Karpas-422 (cell line): ENCODE measurements at places on chromosomes 12 and 14. TPM values are rescaled to one million over a fixed set of nuclear protein-coding genes. Genes with fewer than 3 reads are reported as not detected.

DNA sequence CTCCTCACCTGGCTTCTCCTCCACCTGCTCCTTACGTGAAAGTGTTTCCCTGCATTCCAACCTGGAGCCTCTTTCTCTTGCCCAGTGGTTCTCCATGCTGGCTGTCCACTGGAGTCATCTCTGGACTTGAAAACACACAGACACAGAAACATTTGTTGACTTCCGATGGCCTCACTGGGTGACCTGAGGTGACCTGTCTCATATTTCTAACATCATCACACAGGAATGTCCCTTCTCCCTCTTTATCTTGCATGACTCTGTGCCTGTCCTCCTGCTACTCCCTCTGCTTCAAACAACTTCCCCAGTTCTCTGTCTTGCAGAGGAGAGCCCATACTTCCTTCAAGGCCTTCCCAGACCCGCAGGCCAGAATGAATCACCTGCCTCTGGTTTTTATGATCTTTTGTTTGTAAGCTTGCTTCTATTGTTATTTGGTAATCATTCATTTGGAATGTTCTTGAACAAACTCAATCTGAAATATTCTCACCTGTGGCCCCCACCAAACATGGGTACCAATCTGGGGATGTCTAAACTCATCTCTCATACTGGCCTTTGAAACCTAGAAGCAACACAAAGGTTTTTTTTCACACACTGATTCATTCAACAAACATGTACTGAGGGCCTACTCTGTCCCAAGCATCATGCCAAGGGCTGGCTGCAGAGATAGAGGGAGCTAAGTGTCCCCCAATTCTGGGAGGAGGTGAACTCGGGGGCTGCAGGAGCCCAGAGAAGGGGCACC is 9.7 kb upstream of the RIN3 start:
- no peaks in the 10 kb centered on the region for H3K36me3 ChIP-seq
- DNase-seq = no peak
- H3K4me1 ChIP-seq = peaks cover 7% of the 10 kb centered on the region
- H3K4me3 ChIP-seq = no peak overlapping the region

- no peak within 1 kb of the TSS for H3K27ac ChIP-seq
- no peaks in the 10 kb centered on the region for H3K27me3 ChIP-seq
These were observed at the start of gene PTPRR for GRCh38 chr12:70920251-70920851. Gene PTPRR (minus strand): TSS chr12:70920738. CDS start chr12:70920390, 348 bp downstream.

DNA sequence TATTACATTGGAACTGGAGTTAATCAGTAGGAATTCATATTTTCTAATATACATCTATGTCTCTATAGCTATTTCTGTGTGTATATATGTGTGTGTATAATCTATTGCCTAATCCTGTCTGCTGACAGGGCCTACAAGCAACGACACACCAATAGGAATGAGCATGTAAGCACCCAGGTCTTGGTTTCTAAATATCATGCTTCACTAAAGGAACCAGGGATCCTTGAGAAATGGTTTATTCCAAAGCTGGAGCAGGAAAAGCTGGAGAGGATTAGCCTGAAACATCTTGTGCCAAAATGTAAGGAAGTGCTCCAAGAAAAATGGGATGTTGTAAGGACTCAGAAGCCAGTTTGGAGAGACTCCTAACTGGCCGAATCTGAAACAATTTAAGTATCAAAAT is 29.3 kb upstream of the LGALS3 start:
- no peak overlapping the region for H3K27ac ChIP-seq
- no peaks in the 10 kb centered on the region for H3K36me3 ChIP-seq
- peaks cover 5% of the 10 kb centered on the region; the same call in 1 of the 2 replicates for H3K27me3 ChIP-seq

- H3K27ac ChIP-seq = no peak overlapping the region
- H3K36me3 ChIP-seq = no peaks in the 10 kb centered on the region
- DNase-seq = no peak
- H3K27me3 ChIP-seq = 0 out of 2 replicates have a peak, but pooled peaks cover 7% of the 10 kb centered on the region
- H3K4me3 ChIP-seq = peak overlapping the region; percentile 87; the same call in 1 of the 2 replicates
These were observed 2.0 kb upstream of the CACNB3 start for GRCh38 chr12:48816143-48816854.

DNA sequence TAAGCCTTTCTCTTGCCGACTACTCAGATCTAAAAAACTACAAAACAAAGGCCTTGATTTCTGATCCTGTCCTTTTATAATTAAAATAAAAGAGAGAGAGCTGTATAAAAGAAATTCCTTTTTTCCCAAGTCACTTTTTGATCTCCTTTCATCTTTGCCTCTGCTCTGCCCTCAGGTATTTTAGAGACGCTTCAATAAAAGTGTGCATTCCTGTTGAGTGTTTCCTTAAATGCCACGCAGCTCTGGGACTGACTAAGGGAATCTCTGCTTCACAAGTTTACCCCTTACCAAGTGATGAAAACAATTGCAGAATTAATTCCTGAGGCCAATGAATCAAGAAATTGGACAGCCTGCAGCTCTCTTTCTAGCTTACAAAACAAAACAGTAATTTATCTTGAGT is 1109.8 kb downstream of the TMTC2 start:
- H3K27ac ChIP-seq = no peak overlapping the region
- H3K4me1 ChIP-seq = no peaks in the 10 kb centered on the region
- H3K36me3 ChIP-seq = no peaks in the 10 kb centered on the region
- no peak for DNase-seq
- no peak overlapping the region for H3K4me3 ChIP-seq
- H3K27me3 ChIP-seq = no peaks in the 10 kb centered on the region

GRCh38 chr14:60722357-60723115 is 1.6 kb downstream of the SIX4 start:
- H3K27me3 ChIP-seq = no peaks in the 10 kb centered on the region
- peaks cover 51% of the 10 kb centered on the region for H3K4me1 ChIP-seq
- H3K36me3 ChIP-seq = peaks cover 38% of the 10 kb centered on the region
- H3K4me3 ChIP-seq = peak overlapping the region; percentile 91

GRCh38 chr14:75587388-75587787 is 9.0 kb downstream of the FLVCR2 start:
- no peaks in the 10 kb centered on the region for H3K36me3 ChIP-seq
- no peak overlapping the region for H3K4me3 ChIP-seq
- DNase-seq = no peak
- H3K4me1 ChIP-seq = peaks cover 24% of the 10 kb centered on the region

DNA sequence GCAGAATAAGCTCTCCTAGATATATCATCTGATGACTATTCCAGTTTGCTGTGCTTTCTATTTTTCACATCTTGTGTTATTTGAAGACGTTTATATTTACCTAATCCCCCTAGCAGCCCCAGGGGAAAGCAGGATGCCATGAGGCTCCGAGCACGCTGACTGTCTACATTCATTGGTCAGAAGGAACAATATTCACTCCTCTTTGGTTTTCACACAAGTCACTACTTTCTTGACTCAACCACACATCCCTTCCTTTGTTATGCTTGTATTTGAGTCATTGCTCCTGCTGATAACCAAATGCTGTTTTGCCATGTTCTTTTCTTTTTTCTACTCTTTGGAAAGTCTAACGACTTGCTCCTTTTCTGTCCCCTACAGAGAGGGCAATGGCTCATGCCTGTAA is 86.5 kb upstream of the SLC38A2 start:
- H3K4me3 ChIP-seq = no peak overlapping the region
- H3K27ac ChIP-seq = no peak overlapping the region
- H3K27me3 ChIP-seq = no peaks in the 10 kb centered on the region
- H3K4me1 ChIP-seq = no peaks in the 10 kb centered on the region
- DNase-seq = no peak

DNA sequence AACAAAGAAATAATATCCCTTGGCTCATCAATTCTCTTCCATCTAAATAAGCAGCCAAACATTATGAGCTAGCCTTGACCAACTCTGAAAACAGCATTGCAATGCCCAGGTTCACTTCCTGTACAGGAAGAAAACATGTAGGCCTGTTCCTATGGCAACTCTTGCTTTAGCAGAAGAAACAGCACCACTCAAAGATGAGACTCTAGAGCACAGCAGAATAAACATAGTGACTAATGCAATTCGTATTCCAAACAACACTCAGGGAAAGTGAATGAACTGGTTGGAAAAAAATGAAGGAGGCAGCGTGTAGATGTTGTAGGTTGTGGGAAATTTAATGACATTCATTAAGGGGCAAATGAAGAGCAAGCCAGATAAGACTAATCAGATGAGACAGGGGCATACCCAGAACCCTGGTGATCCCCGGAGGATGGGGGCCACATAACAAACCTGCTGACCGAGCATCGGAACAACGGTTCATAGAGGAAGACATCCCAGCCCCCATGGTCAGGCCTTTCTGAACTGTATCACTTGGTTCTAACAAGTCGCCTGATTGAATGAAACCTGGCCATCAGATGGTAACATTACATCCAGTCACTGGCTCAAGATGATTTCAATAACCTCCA is 9.0 kb downstream of the ARHGDIB start:
- H3K27me3 ChIP-seq = no peaks in the 10 kb centered on the region
- no peak overlapping the region for H3K4me3 ChIP-seq

GRCh38 chr14:91324606-91325575 is 80.4 kb upstream of the GPR68 start:
- H3K4me3 ChIP-seq = peak overlapping the region; percentile 60; the same call in 1 of the 2 replicates
- no peak for DNase-seq
- H3K36me3 ChIP-seq = peaks cover 6% of the 10 kb centered on the region
- peaks cover 40% of the 10 kb centered on the region for H3K4me1 ChIP-seq
- H3K27me3 ChIP-seq = no peaks in the 10 kb centered on the region
- peak overlapping the region; percentile 93 for H3K27ac ChIP-seq

GRCh38 chr12:20450591-20451180 is 82.3 kb downstream of the PDE3A start:
- no peaks in the 10 kb centered on the region for H3K4me1 ChIP-seq
- no peak overlapping the region for H3K27ac ChIP-seq
- no peak overlapping the region for H3K4me3 ChIP-seq
- H3K36me3 ChIP-seq = no peaks in the 10 kb centered on the region

GRCh38 chr12:124717318-124717717 is 146.3 kb downstream of the SCARB1 start:
- no peak overlapping the region for H3K27ac ChIP-seq
- peaks cover 11% of the 10 kb centered on the region for H3K4me1 ChIP-seq
- no peaks in the 10 kb centered on the region; the same call in 1 of the 2 replicates for H3K27me3 ChIP-seq
- no peaks in the 10 kb centered on the region for H3K36me3 ChIP-seq
- DNase-seq = no peak

- H3K27ac ChIP-seq = no peak overlapping the region
- no peak overlapping the region for H3K4me3 ChIP-seq
- no peak for DNase-seq
- peaks cover 30% of the 10 kb centered on the region for H3K36me3 ChIP-seq
- no peaks in the 10 kb centered on the region for H3K27me3 ChIP-seq
These were observed 52.9 kb downstream of the SH2B3 start for GRCh38 chr12:111458546-111459172.

DNA sequence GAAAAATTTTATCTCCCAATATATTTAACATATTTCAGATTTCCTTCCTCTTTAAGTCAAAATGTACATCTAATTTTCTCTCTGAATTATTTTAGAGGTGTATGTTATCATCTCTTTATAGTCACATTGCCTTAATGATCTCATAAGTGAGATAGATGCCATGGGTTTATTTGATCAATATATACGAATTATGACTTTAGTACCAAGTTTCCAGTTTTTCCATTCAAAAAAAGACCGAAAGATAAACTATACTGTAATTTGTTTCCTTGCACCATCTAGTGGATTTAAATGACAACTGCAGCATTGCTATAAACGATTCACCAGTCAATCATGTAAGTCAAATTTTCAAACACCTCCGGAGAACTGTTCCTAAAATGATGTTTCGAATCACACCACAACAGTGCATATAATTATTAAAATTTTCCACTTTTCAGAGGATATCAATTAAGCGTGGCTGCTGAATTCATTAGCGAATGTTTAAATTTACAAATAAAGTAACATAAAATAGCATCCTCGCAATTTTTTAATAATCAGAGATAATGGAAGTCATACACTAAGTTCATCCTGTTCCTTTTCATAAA is 419 bp upstream of the ATXN7L3B start:
- H3K27me3 ChIP-seq = no peaks in the 10 kb centered on the region
- peak overlapping the region; percentile 93 for H3K4me3 ChIP-seq
- H3K4me1 ChIP-seq = peaks cover 37% of the 10 kb centered on the region
- H3K27ac ChIP-seq = peak overlapping the region; percentile 93

DNA sequence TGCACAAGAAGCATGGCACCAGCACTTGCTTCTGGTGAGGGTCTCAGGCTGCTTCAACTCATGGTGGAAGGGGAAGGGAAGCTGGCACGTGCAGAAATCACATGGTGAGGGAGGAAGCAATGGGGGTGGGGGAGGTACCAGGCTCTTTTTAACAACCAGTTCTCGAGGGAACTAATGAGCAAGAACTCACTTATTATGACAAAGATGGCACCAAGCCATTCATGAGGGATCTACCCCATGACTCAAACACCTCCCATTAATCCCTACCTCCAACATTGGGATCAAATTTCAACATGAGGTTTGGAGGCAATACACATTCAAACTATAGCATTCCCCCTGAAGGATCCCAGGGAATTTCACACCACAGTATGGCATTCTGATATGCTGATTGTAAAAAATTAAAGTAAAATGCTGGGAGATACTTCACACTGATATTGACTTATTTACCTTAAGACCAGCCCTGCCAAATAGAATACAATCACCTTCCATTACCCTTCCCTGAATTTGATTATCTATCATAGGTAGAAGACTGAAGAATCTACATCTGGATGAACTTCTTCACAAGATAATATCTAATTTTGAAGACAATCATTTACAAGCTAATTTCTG is 201.7 kb upstream of the PLXNC1 start:
- no peaks in the 10 kb centered on the region for H3K27me3 ChIP-seq
- H3K36me3 ChIP-seq = no peaks in the 10 kb centered on the region
- no peak overlapping the region for H3K4me3 ChIP-seq
- no peak overlapping the region for H3K27ac ChIP-seq
- H3K4me1 ChIP-seq = peaks cover 7% of the 10 kb centered on the region; the same call in 1 of the 2 replicates
- no peak for DNase-seq

- no peak overlapping the region for H3K27ac ChIP-seq
- H3K4me1 ChIP-seq = no peaks in the 10 kb centered on the region
- H3K27me3 ChIP-seq = peaks cover 3% of the 10 kb centered on the region; the same call in 1 of the 2 replicates
- H3K4me3 ChIP-seq = no peak overlapping the region
These were observed 239.4 kb downstream of the PAWR start for GRCh38 chr12:79451365-79451764.

NGB gene
- not detected in 2 replicates for total RNA-seq

C12orf56 gene
- not detected in 2 replicates for total RNA-seq

GTF2A1 gene
- total RNA-seq = 27.4 and 29.4 TPM in 2 replicates

NFATC4 gene
- 17.1 and 19.9 TPM in 2 replicates for total RNA-seq

KRT82 gene
- not detected in 2 replicates for total RNA-seq

NFE2 gene
- not detected in 2 replicates for total RNA-seq

RPS6KA5 gene
- total RNA-seq = 5.5 and 7.8 TPM in 2 replicates

DLGAP5 gene
- 24.0 and 42.4 TPM in 2 replicates for total RNA-seq

STON2 gene
- total RNA-seq = not detected in 2 replicates

FGF6 gene
- not detected in 2 replicates for total RNA-seq

CLEC4D gene
- not detected in 2 replicates for total RNA-seq

LTBP2 gene
- total RNA-seq = 0.04 TPM in 1 of 2 replicates, not detected in the other

MMP14 gene
- total RNA-seq = 0.72 and 1.9 TPM in 2 replicates

LRRC23 gene
- total RNA-seq = 8.7 and 9.7 TPM in 2 replicates

TSHR gene
- not detected in 2 replicates for total RNA-seq

DDX24 gene
- 217 and 248 TPM in 2 replicates for total RNA-seq
